Thoracic aorta (tissue), 2 donors: ENCODE measurements at places on chromosomes 16 and 17.

GRCh38 chr17:76491271-76492122 is 9.7 kb downstream of the RHBDF2 start:
- DNase-seq: no peak

GRCh38 chr17:37802712-37803416 is 58.0 kb upstream of the HNF1B start:
- no peak for DNase-seq

DNA sequence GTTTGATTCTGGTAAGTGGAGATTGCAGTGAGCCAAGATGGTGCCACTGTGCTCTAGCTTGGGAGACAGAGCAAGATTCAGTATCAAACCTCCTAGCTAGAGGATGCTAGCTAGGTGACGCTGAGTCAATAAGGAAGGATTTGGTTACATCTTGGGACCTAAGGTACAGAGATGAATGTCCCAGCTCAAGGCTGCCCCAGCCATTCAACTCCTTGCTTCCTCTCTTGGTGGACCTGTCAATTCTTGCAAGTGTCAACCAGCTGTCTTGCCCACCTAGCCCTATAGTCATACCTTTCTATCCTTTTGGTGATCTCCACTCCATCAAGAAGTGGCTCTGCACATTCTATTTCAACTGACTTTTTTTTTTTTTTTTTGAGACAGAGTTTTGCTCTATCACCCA is 1.4 kb upstream of the MILR1 start:
- no peak for DNase-seq

GRCh38 chr17:3710951-3711383 is 12.7 kb upstream of the HASPIN start:
- DNase-seq: no peak

GRCh38 chr16:70470927-70471341 is 16.5 kb downstream of the FCSK start:
- no peak for DNase-seq

DNA sequence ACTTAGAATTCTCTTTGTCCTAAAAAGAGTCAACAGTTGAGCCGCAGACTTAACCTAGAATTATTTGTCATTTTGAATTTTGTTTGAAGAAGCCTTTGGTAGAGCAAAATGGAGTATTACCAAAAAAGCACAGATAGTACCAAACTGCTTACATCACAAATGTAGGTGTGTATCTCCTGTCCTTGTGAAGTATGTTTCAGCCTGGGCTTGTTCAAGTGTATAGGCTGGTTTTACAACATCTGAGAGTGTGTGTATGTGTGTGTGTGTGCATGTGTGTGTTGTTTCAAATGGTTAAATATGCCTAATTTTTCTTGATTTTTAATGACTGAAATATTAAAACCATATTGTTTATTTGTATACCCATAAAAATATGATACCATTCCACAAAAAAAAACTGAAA is 188.7 kb upstream of the AXIN2 start:
- DNase-seq: no peak

DNA sequence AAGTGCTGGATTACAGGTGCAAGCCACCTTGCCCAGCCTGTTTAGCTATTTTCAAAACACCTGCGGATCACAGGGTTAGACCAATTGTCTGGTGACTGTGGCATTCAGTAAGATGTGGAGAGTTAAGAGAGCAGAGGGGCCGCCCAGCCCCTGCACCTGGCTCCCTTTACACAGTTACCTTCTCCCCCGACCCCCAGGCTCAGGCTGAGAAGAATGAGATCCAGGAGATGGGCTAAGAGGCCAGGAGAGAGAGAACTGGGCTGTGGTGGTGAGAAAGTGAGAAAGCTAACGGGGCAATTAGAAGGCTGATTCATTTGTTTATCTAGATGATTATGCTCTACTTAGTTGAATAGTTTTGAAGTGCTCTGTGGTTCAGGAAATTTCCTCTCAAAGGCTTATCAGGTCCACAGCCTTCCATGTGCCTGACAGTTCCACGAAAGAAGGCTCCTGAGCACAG is 67.8 kb upstream of the AXIN2 start:
- DNase-seq: no peak

GRCh38 chr17:51153210-51154072 is at the start of gene NME1:
Gene NME1 (plus strand): TSS chr17:51153559. CDS start chr17:51155655, 2,096 bp downstream.
- peak; percentile 94 for DNase-seq

GRCh38 chr16:67459861-67460150 is 21.2 kb downstream of the ATP6V0D1 start:
- no peak for DNase-seq

DNA sequence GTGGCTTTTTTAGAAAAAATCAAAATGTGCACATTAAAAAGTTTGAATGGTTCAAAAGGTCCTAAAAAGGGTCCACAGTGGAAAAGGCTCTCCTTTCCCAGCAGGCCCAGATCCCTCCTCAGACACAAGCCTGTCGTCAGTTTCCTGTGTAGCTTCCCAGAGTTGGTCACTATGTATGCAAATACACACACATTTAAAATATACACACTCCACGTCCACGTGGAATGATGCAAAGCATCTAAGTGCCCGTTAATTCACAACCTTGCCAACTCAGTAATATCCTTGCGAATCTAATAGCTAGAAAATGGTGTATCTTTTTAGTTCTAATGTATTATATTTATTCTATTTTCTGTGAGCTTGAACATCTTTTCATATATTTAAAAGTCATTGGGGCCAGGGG is 17.7 kb downstream of the NLRC5 start:
- DNase-seq: no peak

DNA sequence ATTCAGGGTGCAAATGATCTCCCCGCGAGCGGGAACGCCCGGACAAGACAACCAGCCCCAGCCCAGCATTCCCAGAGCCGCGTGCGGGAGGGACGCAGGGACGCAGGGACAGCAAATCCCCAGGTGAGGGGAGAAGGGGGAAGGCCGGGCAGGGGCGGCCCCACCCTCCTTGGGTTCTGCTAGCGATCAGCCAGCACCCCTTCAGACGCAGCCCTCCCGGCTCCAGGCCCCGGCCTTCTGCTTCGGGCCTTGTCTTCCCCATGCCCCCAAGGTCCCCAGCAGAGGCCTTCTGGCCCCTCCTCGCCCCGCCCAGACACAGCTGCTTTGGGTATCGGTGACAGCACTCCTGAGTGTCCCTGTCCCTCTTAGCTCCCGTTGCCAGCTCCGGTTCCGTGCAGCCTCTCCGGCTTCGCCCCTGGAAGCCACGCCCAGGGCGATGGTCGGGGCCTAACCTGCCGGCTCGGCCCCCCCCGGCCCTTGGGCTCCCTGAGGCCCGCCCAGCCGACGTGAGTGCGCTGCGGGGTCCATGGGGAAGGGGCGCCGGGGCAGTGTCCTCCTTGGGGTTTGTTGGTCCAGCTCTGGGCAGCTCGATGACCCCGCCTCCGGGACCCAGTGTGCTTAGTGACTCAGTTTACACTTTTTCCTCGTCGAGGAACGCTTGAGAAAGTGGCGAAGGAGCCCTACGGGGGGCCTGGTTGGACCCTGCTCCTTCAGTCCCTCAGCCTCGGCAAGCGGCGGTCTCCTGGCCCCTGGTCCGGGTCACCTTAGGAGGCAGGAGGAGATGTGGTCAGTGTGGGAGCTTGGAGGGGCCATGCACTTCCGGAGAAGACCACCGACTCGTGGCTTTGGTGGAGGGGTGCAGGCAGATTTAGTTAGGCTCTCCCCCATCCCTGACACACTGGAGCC is 50.5 kb upstream of the AMZ2 start:
- DNase-seq: no peak

- DNase-seq: no peak
Measured at GRCh38 chr16:87959391-87959990, 8.3 kb downstream of the BANP start.

GRCh38 chr17:49450735-49451134 is 36.1 kb upstream of the PHB1 start:
- DNase-seq: no peak

GRCh38 chr16:31082368-31083045 is 6.2 kb downstream of the PRSS53 start:
- DNase-seq: no peak

- no peak for DNase-seq
Measured at GRCh38 chr17:60077226-60077625, 1.5 kb downstream of the HEATR6 start.

DNA sequence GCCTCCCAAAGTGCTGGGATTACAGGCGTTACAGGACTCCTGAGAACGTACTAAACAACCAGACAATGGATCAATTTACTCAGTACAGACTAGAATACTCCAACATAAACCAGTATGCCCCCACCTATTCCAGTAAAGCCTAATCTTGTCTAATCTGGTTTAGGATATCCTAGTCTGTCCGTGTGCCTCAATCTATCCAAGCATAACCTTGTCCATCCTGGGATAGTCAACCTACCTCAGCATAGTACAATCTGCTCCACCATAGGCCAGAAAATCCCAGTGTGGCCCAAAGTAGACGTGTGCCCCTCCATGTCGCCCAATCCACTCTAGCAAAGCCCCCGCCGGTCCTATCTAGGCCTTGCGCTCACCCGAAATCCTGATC is 625 bp downstream of the DVL2 start:
- DNase-seq: no peak

GRCh38 chr16:50442221-50442620 is 73.4 kb upstream of the BRD7 start:
- DNase-seq: no peak

GRCh38 chr17:3809135-3809534 is 8.1 kb upstream of the ITGAE start:
- DNase-seq: no peak

GRCh38 chr16:18842565-18842964 is 41.2 kb upstream of the ARL6IP1 start:
- DNase-seq: no peak

DNA sequence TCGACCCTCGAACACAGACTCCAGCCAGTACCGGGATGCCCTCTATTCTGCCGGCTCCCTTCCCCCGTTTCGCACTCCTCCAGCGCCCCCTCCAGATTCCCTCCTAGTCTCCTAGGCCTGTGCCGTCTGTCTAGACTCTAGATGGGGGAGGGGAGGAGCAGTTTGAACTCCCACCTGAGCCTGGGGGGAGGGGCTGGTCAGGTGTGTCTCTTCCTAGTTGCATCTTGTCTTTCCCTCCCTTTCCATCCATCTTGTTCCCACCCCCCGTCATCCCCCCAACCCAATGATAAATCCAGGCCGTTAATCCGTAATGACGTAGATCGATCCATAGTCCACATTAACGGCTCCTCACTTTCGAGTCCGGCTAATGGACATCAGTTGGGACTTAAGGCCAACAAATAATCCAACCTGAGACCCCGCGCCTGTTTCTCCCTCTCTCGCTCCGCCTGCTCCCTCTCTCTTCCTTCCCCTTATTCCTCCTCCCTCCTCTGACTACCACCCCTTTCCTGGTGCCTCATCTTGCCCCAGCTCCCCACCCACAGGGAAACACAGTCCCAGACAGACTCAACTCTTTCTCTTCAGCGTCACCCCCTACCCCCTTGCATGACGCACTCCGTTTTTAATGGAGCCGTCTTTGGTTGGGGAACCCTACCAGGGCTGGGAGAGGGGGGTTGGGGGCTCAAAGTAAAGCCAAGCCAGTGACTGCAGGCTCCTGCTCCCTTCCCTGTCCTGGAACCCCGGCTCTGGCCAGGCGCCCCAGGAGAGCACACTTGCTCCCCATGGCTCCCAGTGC is 3.4 kb upstream of the HOXB5 start:
- DNase-seq: no peak

DNA sequence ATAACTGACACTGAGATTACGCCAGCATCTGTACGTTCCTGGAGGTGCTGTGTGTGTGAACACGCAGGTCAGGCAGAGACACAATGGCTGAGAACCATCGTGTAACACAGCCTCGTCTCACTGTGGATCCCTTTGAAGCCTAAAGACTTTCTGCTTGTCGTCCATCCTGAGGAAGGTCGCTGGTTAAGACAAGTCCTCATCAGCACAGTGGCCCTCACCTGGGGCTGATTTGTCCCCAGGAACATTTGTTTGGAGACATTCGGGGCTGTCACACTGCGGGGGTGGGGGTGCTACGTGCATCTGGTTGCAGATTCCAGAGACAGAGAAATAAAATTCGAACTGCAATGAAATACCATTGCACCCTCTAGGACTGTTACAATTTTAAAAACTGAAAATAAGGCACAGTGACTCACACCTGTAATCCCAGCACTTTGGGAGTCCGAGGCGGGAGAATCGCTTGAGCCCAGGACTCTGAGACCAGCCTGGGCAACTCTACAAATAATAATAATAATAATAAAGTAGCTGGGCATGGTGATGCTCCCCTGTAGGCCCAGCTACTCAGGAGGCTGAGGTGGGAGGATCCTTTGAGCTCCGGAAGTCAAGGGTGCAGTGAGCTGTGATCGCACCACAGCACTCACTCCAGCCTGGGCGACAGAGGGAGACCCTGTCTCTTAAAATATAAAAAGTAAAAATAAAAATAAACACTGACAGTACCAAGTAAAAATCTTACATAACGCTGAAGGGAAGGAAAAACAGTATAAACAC is 112.0 kb upstream of the METRNL start:
- no peak for DNase-seq

DNA sequence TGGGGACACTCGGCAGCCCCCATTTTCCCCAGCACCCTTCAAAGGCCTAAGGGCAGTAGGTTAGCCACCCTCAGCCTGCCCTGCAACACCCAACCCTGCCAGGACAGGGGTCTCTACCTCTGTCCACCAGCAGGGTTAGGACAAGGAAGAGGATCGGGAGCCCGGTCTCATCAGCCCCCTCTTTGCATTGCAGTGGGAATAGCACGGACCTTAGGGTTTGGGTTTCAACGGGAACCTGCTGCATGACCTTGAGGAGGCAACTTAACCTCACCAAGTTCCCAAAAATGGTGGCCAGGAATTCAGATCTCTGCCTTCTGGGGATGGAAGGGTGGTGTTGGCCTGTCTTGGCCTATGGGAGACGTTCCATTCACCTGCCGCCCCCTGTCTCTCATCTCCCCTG is 20.2 kb upstream of the SPPL2C start:
- DNase-seq: no peak

DNA sequence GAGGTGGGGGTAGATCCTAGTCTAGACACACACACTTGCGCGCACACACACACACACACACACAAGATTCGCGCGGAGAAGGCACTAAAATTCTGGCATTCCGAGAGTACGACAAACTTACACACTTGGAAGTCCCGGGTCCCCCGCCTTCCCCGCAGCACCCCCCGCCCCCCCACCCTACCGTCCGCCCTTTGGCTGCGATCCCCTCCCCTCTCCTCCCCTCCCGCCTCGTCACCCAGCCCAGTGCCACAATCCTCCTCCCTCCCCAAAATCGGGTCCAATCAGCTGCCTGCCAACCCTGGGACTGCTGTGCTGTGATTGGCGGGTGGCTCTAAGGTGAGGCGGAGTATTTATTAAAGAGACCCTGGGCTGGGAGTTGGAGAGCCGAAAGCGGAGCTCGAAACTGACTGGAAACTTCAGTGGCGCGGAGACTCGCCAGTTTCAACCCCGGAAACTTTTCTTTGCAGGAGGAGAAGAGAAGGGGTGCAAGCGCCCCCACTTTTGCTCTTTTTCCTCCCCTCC is at the start of gene SOX9:
TSS of gene SOX9 (plus strand) at position 379 of the 522 bp plus-strand sequence. CDS start 372 bp downstream, outside the sequence.
- no peak for DNase-seq
